HCEC 1CT (cell line): ENCODE measurements at places on chromosomes 1 and 21.

- no peak for DNase-seq
These were observed 9.9 kb downstream of the ANGPTL7 start for GRCh38 chr1:11198851-11199594.

DNA sequence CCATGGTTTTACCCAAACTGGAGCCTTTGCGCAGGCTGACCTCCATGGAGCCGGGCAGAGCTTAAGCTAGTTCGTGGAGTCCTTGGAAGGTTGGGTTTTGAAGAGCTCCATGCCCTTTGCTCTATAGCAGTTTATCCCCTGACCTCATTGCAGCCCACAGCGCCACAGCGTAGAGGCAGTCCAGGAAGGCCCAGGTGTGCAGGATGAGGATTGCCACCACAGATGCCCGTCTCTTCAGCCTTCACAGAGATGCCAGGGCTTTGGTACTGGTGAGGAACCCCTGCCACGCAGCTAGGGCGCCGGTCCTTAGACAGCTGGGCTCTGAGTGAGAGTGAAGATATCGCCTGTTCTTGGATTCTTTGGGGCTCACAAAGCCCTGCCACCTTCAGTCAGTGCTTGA, 138.6 kb downstream of the PEX14 start:
- DNase-seq: no peak

DNA sequence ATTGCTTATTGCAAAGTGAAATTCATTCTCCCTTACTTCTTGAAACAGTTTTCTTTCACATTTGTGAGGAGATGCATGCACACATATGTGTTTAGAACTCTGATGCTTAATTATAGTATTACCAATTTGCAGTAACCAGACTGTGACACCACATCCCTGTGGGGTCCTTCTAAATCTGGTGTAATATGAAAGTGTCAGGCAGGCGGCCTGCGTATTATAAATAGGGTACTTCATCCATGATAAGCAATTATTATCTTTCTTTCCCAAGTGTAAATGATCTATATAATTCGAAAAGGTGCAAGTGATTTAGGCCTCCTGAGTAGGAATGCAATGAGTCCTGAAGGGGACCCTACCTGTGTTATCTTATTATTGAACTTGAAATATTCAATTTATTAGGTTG, 876 bp downstream of the EFCAB7 start:
- DNase-seq: no peak

GRCh38 chr1:22179197-22179803, 36.4 kb upstream of the WNT4 start:
- no peak for DNase-seq

DNA sequence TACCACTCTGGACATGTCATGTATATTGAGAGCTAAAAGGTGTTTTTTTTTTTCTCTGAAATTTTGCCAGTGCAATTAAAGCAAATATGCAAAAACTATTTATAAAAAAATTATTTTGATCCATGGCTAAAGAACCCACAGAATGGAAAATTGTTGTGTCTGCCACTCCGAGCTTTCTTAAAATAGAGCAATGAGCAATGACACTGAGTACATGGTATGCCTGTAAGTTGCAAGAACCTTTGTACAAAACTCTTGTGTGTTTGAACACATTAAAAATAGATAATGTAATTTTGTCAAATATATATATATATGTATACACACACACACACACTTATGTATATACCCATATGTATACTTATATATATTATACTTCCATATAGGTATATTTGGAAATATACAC, 1530.9 kb upstream of the B3GALT2 start:
- no peak for DNase-seq
